Fibroblast of lung (primary cell): ENCODE measurements at places on chromosomes 11 and 22. TPM values are rescaled to one million over a fixed set of nuclear protein-coding genes. Genes with fewer than 3 reads are reported as not detected.

CREB3L1 gene
- total RNA-seq, result 14.4 and 28.4 TPM in 2 replicates

APOBEC3F gene
- total RNA-seq, result 6.2 and 7.8 TPM in 2 replicates

MADD gene
- total RNA-seq, result 11.8 and 15.4 TPM in 2 replicates

CYP2D6 gene
- 0.26 and 0.33 TPM in 2 replicates for total RNA-seq

NOX4 gene
- total RNA-seq, result 0.50 and 0.51 TPM in 2 replicates

C22orf31 gene
- total RNA-seq, result 0.17 TPM in 1 of 2 replicates, not detected in the other

APOL3 gene
- total RNA-seq, result 32.4 and 42.3 TPM in 2 replicates

OR8A1 gene
- not detected in 2 replicates for total RNA-seq

UBQLN3 gene
- total RNA-seq, result 0.17 TPM in 1 of 2 replicates, not detected in the other

HIC2 gene
- total RNA-seq, result 1.8 and 2.3 TPM in 2 replicates

BBOX1 gene
- total RNA-seq, result not detected in 2 replicates

KRTAP5-7 gene
- under 0.01 and 0.17 TPM in 2 replicates for total RNA-seq
